ENCODE measurements at places on chromosomes 2 and 18.
A peak's percentile ranks its signal among the peaks of the same experiment; 100 is the strongest.

GRCh38 chr2:156196031-156196430, 136.5 kb downstream of the NR4A2 start:
- DNase-seq, result no peak

DNA sequence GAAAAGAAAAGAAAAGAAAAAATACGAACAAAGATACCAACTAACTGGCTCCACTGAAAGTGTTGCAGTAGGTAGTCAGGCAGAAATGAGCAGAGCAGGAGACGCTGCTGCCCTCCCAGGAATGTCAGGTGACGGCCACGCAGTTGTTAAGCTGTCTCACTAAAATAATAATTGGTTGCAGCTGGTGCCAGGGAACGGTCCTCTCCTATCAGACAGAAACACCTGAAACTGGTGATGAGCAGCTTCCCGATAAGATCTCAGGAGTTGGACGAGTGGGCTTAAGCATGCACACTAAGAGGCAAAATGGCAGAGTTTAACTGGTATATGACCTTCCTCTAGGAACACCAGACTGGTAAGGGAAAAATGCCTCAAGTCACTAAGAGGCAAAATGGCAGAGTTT, 611.1 kb downstream of the ZEB2 start:
- no peak for DNase-seq

DNA sequence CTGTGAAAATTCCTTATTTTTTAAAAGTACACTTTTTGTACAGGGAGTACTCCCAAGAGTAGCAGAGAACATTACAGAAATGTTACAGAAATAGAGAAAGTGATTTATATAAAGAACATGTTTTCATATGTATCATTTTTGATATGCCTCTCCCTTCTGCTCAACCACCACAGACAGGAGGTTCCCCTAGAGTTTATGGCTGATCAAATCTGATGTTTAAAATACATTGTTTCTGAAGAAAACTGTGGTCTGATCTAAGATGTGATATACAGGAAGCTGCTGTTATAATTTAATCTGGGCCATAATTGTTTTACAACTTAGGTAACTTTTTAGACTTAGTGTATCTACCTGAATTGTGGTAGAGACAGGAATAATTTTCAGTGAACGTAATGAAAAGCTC, 37.0 kb downstream of the STAT4 start:
- DNase-seq, result no peak

GRCh38 chr2:74740741-74741431, 86.8 kb downstream of the SEMA4F start:
- DNase-seq, result no peak

- DNase-seq, result no peak
Observed at GRCh38 chr2:159217676-159218075, 68.8 kb downstream of the WDSUB1 start.

DNA sequence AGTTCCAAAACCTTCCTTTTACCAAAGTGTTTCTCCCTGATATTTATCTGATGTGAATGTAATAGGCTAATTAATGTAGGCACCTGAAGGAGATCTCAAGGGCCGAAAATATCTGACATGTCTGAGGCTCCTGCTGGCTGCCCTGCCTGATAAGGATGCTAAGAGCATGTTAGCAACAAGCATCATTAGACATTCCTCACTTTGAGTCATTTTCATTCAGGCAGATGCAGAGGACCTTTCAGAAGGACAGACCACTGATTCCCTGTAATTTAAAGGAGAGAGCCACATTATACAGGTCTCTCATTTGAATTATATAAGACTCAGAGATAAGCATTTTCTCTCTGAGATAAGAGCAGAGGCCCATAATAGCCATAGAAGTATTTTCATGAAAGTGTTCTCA, 222.4 kb upstream of the NCKAP5 start:
- no peak for DNase-seq

- no peak for DNase-seq
Observed at GRCh38 chr2:234430871-234431270, 66.0 kb downstream of the ARL4C start.

DNA sequence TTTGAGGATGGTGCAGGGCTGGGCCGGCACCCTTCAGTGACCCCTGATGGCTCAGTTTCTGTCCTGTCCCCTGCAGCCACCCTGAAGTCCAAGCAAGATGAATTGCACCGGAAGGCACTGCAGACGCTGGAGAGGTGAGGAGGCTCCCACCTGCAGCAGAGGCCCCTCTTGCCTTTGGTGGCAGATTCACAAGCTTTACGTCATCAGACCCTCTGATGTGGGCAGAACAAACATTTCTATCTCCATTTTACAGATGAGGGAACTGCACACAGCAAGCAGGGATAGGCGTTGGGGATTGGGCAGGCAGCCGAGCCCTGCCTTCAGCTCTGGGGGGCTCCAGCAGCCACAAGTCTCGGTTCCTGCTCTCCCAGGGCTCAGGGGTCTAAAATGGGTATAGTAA, 107.7 kb upstream of the MCFD2 start:
- no peak for DNase-seq

GRCh38 chr18:25229081-25229480, 122.9 kb downstream of the ZNF521 start:
- DNase-seq, result no peak

DNA sequence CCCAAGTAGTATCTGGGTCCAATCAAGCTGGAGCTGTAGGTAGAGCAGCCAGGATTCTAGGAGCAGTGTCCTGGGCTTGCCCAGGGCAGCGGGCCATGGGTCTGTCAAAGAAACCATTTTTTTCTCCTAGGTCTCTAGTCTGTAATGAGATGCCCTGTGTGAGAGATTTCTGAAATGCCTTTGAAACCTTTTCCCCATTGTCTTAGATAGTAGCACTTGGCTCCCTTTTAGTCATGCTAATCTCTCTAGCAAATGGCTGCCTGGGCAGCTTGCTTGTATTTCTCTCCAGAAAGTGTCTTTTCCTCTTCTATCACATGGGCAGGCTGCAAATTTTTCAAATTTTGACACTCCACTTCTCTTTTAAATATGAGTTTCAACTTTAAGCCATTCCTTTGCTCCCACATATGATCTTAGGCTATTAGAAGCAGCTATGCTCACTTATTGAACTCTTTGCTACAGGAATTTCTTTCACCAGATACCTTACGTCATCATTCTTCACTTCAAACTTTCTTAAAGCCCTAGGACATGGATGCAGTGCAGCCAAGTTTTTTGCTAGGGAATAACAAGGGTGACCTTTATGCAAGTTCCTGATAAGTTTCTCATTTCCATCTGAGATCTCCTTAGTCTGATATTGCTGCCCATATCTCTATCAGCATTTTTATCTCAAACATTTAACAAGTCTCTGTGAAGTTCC, 890.2 kb upstream of the VRK2 start:
- DNase-seq, result no peak

DNA sequence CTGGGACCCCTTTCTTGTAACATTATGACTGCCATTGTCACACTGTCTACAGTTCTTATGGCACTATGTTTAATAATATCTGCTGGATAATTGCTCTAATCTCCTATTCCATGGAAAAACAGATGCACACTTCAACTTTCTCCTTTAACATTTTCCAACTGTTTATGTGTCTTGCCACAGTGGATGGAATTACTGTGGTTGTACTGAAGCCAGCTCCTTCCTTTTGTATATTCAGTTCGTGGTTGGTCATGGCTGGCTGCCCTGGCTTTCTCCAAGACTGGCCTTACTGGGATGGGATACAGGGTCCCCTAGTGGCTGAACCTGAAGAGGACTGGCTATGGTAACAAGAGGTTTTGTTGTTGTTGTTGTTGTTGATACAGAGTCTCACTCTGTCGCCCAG, 113.9 kb downstream of the SS18 start:
- DNase-seq, result no peak

DNA sequence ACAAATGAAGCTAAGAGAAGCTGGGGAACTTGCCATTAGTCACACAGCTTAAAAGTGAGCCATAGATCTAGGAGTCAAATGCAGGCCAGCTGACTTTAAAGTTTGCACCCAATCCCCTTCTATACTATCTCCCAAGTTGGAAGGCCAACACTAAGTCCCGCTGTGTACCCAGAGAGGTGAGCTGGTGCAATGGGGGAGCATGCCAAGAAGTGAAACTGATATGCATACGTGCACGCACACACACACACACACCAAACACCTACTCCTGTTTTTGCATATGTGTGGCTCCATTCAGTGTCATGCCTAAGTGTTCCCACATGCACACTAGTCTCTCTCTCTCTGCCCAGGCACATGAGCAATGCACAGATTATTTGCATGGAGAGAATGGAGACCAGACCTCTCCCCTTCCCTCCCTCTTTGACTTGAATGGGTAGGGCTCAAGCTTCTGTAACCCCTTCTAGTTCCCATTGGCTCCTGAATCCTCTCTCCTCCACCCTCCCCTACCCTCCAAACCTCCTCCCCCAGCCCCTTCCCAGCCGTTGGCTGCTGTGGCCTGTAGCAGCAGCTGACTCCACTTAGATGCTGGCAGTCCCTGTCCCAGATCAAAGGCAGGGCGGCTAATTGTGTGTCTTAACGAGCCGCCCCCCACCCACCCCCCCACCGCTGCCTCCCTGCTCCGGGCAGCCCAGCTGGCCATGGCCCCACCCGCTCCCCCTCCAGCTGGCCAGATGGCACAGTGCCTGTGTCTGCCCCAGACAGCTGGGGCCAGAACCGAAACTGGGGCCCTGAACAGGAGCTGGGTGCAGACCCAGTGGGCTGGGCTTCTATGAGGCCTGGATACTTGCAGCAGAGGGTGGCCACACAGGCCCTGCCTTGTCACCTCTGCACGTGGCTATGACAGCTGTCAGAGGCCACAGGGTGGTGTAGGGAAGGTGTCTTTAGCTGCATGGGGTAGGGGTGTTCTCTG, 5.6 kb downstream of the WNT10A start:
- peak; percentile 62 for DNase-seq

GRCh38 chr2:190947711-190948251, 66.2 kb downstream of the STAT1 start:
- no peak for DNase-seq

DNA sequence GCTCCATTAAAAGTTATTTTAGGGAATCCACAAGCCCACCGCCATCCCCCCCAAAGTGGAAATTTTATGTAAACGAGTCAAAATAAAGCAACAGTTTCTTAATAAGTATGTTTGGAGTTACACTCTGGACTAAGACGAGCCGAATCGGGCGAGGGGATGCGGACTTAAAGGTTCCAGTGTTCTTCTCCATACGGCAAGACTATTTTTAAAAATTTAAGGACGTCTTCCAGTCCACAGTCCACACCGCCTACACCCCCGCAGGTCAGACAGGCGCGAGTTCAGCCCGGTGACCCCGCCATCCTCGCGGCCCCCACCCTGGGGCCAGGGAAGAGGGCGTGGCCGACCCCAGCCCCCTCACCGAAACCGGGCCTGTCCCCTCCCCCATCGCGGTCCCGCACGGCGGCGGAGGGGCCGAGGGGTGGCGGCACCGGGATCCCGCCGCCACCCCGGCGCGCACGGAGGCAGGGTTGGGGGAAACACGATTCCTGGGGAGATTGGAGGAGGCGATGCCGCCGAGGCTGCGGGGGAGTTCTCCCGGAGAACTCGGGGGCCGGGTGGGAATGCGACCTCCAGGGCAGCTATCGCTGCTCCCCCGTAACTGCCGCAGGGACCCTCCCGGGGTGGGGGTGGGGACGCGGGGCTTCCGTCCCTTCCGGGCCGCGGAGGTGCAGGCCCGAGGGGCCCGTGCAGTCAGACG, 24.5 kb upstream of the SMAD7 start:
- DNase-seq, result no peak

DNA sequence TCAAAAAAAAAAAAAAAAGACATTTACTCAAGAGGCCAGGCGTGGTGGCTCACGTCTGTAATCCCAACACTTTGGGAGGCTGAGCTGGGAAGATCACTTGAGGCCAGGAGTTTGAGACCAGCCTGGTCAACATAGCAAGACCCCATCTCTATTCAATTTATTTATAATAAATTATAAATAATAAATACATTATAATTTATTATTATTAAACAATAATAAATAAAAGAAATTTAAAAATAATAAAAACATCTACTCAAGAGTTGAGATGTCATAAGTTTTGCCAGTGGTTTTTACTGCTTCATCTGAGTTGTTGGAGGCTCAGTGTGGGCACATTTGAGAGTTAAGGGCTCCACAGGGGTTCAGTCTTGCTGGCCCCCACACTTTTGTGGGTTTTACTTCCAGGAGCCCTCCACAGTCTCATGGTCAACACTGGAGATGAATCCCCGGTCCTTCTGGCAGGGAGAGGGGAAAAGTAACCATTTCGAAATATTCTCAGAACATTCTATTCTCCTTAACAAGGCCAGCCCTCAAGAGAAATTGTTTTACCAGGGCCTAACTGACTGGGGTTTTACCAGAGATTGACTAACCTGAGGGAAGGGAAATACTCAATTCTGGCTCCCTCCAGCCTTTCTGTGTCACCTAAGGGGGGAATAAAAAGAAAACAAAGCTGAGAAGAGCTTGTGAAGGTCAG, 51.6 kb upstream of the NCOA1 start:
- no peak for DNase-seq

GRCh38 chr18:79616651-79617510, 62.7 kb upstream of the CTDP1 start:
- DNase-seq, result no peak

DNA sequence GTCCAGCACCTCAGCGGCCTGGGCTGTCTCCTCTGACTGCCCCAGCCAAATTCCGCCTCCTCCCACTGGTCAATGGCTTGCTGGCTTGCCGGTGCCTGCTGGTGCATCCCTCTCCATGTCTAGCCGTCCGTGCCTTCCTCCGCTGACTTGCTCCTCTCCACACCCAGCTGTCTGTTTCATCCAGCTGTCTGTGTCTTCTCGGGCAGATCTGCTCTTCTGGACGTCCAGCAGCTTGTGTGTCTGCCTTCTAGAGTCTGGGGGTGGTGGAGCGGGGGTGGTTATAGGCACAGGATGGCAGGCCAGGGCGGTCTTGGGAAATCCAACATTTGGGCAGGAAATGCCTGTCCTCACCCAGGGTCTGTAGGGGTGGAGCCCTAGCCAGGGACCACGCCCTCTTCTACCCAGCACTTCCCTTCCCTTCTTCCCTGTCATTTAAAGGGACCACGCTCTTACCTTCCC, 369.2 kb downstream of the GALNT13 start:
- no peak for DNase-seq

DNA sequence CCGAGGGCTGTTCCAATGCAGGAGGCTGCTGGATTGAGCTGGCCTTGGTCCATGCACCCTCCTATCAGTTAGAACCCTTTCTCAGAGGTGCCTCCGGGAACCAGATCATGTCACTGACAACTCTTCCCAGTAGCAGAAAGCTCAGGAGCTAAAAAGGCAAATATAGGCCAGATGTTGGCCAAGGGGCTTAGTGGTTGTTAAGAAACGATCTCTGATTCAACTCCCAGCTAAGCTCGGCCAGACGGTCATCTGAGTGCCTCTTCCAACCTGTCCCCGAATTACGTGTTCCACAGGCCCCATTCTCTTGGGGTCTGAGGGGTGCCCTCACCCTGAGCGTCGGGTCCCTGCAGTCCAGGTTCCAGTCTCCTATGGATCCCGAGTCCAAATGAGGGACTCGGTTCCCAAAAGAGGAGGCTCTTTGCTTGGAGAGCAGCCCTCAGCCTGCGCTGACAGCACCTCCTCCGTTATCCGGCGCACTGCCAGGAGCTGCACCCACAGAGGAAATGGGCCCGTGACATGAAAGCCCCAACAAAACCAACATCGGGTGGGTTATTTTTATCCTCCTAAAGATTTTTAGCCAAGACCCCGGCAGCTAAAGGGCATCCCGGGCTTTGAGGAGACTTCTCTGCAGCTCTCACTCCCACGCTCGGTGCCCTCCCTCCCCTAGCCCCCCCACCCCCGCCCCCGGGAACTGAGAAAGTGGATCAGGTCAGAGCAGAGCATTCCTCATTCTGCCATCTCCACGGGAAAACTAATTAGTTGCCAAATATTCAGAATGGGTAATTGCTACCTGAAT, 106.6 kb upstream of the ID2 start:
- peak; percentile 50 for DNase-seq
